ENCODE measurements at places on chromosomes 3 and 15.

DNA sequence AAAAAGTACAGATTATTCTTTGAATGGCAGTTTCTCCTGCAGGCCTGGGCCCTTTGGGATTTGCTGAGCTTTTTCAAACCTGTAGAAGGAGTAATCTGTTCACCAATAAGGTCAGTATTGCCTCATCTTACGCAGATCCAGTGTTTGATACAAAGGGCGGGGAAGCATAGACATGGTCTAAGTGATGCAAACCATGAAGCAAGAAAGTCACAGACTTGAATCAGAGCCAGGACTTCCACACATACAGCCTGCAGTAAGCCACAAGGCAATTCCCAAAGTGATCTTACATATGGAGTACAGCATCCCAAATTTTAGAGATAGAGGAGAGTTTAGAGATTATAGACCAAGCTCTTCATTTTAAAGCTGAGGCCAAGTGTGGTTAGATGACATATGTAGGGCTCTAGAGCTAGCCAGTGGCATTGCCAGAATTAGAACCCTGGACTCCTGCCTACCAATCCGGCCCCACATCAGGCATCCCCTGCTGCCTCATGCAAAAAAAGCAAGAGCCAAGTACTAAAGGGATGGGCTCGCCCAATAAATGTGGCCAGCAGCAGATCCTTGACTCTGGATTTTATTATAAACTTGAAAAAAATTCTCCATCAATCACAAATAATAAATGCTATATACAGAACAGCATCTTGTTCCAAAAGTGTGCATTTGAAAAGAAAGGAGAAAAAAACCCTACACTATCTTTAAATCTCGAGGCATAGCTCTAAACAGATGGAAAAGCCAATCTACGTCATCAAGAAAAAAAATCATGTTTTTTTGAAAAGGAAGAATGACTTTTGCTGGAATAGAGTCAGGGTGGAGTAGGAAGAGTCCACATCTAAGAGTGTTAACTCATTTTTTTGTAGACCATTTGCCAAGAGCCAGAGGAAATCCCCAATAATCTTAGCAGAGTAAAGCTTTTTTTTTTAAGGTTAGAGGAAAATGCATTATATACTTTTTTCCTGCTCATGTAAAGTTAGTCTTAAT, 24.0 kb downstream of the ABI3BP start:
- DNase-seq: no peak

DNA sequence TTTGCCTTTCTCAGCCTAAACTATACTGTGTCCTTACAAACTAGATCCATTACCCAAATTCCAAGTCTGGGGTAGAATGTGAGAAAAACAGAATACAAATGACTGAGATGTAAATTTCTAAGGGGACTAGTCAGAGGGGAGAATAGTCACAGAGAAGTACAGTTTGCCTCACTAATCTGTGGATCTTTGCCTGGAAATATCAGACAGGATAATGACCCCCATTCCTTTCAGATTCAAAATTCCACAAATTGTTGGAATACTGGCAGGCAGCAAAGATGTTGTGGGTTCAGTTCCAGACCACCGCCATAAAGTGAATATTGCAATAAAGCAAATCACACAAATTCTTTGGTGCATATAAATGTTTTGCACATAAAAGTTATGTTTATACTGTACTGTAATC, 762.8 kb upstream of the NR2F2 start:
- no peak for DNase-seq

DNA sequence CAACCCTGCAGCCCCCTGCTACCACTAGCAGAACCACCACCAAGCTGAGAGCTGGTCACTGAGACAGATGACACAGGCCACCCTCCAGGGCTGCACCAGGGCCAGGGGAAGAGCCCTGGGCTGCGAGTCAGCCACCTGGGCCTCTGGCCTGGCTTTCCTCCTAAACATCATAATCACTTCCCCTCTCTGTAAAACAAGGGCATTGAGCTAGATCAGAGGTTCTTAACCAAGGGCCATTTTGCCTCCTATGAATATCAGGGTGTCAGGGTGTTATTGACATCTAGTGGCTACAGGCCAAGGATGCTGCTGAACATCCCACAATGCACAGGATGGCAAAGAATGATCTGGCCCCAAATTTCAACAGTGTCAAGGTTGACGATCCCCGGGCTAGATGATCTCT, 25.2 kb downstream of the TLE3 start:
- no peak for DNase-seq

- no peak for DNase-seq
These were observed 56.7 kb downstream of the CCNL1 start for GRCh38 chr3:157103280-157103679.

GRCh38 chr3:110311541-110311940, 760.1 kb upstream of the NECTIN3 start:
- DNase-seq: no peak

- no peak for DNase-seq
These were observed 53.6 kb downstream of the PAK2 start for GRCh38 chr3:196793246-196793645.

GRCh38 chr3:24360957-24361356, 133.7 kb downstream of the THRB start:
- DNase-seq: no peak

DNA sequence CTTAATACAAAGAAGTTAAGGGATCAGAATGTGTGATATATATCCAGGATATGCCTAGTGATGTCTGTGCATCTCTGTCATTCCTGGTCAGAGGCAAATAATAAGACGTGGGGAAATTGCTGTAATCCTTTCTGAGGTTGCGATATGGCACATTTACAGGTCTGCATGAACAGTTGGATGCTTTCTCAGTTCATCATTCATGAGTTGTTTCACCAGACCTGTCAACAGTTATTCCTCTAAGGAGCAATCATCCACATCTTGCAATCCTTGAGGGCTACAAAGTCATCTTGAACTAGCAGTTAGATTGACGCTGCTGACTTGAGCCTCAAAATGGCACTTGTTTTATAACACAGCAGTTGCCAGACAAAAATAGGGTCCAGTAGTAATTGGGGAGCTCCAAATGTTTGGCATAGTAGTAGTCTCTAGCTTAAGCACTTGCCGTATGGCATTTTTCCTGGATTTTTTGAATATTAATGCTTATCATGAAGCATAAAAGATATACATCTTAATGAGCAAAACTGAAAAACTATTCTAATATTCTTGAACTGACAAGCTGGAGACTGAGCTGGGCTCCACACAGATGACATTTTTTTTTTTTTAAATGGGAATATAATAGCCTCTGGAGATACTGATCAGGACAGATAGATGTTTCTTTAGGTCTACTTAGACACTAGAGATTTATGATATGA, 761.7 kb downstream of the VGLL3 start:
- no peak for DNase-seq

- no peak for DNase-seq
These were observed 222.7 kb downstream of the GAP43 start for GRCh38 chr3:115845986-115846385.

GRCh38 chr15:75032395-75032794, 9.0 kb downstream of the PPCDC start:
- no peak for DNase-seq

GRCh38 chr3:150602426-150603152, 532 bp upstream of the SELENOT start:
- DNase-seq: no peak

DNA sequence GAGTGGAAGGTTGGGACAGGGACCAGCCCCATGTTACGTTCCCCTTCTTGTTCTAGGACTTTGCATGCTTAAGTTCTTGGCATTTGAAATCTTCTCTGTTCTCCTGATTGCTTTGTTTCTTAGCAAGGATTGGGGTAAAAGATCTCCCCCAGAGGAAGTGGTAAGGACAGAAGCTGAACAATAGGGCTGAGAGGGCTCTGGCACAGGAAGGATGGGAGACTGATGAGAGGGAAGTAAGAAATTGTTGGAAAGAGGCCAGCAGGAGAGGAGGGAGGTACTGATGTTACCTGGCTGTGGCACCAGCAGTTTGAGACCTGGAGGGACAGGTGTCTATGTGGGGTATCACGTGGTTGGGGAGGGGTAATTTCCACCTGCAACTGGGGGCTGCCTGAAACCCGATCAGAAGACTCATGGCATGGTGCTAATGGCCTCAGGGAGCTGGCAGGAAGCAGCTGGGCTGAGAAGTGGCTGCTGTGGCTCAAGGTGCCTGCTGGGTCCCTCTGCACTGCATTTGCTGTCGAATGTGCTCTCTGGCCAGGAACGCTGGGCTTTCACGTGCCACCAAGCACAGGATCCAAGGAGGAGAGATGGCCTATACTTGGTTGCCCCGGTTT, 108.4 kb downstream of the LSM3 start:
- peak; percentile 64 for DNase-seq

- DNase-seq: no peak
These were observed 16.4 kb upstream of the ANXA2 start for GRCh38 chr15:60414016-60414682.

GRCh38 chr3:53162672-53163443, 1.8 kb downstream of the PRKCD start:
- DNase-seq: no peak

DNA sequence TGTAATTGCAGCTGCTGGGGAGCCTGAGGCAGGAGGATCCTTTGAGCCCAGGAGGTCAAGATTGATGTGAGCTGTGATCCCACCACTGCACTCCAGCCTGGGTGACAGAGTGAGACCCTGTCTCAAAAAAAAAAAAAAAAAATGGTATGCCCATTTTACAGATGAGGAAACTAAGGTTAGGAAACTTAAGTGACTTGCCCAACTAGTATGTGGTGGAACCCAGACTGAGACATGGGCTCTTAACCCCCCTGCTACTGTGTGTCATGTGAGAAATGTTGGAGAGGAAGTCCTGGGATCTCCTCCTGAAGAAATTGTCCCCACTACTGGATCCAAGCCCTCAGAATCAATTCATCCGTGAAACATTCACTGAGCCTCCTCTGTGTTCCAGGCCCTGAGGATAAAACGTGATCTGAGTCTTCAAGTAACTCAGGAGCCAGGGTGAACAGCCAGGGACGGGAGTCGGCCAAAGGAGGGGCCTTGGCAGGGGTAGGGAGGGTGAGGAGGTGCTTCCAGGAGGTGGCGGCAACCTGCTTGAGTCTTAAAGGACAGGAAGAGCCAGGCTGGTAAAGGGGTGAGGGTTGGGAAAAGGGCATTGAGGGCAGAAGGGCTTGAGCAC, 19.6 kb upstream of the RNU6-1 start:
- DNase-seq: no peak

GRCh38 chr3:112987710-112988334, 3.0 kb upstream of the GTPBP8 start:
- no peak for DNase-seq

DNA sequence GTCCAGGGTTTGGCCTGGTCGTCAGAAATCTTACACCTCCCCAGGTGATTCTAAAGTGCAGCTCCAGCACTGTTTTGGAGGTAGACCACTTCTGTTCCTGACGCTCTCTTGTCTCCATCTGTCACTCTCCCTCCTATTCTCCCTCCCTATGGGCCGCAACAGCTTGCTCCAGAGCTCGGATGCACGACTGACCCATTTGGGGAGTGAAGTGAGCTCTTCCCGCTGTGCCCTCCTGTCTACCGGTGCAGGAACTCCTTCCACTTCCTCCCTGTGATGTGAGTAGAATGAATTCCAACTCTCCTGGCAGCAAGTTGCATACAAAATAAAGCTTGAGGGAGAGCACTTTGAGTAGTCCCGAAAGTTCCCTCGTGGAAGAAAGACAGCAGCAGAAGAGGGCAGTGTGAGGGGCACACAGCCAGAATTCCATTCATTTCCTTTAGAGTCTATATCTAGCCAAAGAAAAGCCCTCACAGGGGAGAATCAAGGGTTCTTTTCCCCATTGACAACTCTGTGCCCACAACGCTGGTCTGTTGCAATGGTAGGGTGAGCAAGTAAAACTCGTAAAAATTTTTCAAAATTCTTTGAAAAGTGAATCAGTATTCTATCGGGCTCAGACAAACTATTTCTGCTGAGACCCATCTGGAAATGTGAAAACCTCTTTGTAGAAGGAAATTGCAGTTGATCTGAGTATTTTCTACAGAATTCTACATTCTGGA, 39.9 kb upstream of the BDH1 start:
- DNase-seq: no peak

GRCh38 chr3:134918441-134918840, 123.4 kb downstream of the EPHB1 start:
- DNase-seq: no peak

GRCh38 chr15:51223771-51224229, 114.6 kb downstream of the CYP19A1 start:
- no peak for DNase-seq

- peak; percentile 7 for DNase-seq
These were observed 85.8 kb downstream of the GAP43 start for GRCh38 chr3:115709093-115709492.

DNA sequence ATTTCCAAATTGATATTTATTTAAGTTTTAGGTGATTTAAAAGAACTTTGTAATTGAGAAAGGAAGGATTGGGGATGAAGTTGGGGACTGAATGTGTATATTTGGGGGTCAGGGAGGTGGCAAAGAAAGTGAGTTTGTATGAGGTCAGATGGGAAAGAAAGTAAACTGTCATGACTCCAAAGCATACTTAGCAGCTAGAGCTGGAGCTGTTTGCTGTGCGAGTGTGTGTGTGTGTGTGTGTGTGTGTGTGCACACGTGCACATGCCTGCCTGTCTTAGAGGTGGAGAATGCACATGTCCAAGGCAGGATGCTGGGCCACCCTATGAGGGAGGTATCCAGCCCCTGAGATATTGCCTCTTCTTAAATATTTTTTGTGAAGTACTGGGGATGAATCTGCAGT, 21.0 kb downstream of the BOC start:
- DNase-seq: no peak

GRCh38 chr3:105614288-105615030, 247.8 kb downstream of the ALCAM start:
- no peak for DNase-seq

GRCh38 chr15:77371850-77372563, 47.9 kb downstream of the PEAK1 start:
- DNase-seq: no peak

GRCh38 chr3:11717768-11718636, 74.3 kb upstream of the VGLL4 start:
- DNase-seq: no peak

DNA sequence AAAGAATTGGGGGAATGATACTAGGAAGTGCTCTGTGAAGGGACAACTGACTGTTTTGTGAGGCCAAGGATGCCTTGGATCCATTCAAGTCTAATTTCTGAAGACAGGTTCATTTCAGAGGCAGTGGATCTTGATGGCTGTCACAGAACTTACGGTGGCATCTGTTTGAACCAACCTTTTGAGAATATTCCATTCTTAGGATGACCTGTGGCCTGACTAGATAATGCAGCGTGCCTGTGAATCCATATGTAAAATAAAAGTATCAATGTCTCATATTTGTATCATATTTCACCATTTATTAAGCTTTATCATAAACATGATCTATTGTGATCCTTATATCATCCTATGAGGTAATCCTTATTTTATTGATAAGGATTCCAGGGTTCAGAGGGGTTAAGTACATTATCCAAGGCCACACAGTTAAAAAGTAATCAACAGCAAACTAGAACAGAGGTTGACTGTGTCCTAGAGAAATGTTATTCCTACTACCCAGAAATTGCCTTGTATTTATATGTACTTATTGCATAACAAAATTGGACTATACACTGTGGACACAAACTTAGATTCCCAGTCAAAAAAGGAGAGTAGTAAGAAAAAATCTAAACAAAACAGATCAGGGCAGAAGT, 34.3 kb downstream of the IL1RAP start:
- no peak for DNase-seq
